IPS DF 6.9 (cell line): ENCODE measurements at places on chromosomes 5 and 9.

DNA sequence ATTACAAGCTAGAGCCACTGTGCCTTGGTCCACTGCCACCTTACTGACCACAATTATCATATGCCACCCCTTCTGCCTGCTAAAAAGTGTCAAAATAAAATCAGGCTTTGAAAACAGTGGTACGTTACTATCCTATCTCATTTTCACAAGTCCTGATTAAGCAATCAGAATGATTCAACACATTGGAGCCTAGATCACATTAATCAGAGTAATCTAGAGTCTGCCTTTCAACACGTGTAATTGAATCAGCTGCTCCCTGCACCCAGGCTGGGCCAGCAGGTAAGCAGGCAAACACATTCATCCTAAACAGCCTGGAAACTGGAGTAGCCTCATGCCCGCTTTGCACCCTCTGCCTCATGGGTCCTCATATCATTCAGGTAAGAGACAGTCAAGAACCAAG, 186.2 kb downstream of the DCP2 start:
- no peak for DNase-seq

- no peak for DNase-seq
Observed at GRCh38 chr5:103407402-103407801, 148.8 kb downstream of the MACIR start.

GRCh38 chr5:96873449-96873848, 2.9 kb upstream of the ERAP2 start:
- no peak for DNase-seq

DNA sequence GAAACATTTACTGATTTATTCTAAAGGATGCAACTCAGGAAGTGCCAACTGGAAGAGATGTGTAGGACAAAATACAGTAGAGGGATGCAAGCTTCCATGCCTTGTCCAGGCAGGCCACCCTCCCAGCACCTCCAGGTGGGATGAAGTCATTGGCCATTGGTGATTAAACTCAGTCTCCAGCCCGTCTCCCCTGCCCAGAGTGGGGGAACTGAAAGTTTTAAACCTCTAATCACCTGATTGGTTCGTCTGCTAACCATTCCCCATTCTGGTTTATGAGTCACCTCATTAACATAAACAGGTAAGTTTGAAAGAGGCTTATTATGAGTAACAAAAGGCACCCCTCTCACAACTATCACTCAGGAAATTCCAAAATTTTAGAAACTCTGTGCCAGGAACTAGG, 8.1 kb downstream of the TNFAIP8 start:
- no peak for DNase-seq

- no peak for DNase-seq
Observed at GRCh38 chr5:9409413-9409960, 136.4 kb downstream of the SEMA5A start.

- no peak for DNase-seq
Observed at GRCh38 chr5:131338051-131338453, 74.2 kb downstream of the CDC42SE2 start.

DNA sequence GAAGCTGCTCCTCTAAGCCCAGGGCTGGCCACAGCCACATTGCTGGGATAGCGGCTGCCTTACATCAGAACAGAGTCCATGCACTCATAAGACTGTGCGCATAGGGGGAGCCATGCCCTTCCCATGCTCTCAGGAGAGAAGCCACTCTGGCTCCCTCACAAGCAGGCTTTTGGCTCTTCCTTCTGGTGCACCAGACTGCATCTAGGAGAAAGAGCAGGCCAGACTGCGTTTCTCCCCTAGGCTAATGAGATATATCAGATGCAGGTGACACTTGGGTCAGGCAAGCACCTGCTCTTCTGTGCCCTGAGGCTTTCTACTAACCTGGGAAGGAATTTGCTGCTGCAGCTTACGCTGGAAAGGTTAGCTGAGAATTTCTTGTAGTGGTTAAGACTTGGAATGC, 43.2 kb upstream of the BRINP1 start:
- DNase-seq, result no peak

DNA sequence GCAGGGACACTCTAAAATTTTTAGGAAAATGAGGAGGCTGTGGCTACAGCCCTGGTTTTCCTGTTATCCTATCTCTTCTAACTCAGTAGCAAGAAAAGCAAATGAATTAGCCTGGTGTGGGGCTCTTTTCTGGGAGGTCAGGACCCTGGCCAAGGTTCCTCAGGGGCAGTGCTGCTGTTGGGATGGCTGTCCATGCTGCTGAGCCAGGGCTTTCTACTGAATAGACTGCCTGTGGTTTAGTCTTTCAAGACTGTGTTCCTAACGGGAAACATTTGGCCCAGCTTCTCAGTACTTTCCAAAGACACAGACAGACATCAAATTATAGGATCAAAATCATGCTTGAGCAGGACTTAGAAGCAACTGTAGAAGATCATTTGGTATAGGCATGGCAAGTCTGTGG, 18.1 kb downstream of the TNC start:
- DNase-seq, result no peak

DNA sequence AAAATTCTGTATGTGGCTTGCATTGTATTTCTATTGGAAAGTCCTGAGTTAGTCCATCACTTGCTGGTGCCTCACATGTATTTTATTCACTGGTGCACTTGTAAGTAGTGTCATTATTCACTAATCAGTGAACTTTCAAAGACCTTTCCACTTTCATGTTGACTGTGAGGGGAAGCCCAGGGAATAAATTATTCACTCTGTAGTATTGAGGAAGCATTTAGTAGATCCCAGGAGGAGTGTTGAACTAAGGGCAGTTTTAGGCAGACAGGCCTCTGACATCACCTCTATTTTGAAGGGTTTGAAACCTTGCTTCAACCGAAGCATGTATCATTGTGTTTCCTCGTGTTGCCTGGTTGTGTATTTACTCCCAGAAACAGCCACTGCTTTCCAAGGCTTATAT, 705.4 kb upstream of the RIOK2 start:
- DNase-seq, result no peak

DNA sequence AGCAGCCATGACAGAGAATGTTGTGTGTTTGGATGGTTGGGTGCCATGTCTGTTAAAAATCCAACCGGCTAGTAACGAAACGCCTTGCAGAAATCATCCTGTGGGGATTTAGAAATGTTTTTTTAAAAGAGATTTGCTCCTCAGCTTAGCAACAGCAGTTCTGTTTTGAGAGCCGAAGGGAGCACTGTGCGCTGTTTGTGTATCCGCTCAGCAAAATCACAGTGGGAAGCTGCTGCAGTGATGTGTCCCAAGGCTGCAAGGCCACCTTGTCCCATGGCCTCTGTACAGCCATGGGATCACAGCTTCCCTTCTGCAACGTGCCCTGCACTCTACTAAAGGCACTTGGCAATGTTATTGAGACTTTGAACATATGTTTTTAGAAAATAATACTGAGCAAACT, 40.9 kb downstream of the TRIO start:
- DNase-seq, result no peak

DNA sequence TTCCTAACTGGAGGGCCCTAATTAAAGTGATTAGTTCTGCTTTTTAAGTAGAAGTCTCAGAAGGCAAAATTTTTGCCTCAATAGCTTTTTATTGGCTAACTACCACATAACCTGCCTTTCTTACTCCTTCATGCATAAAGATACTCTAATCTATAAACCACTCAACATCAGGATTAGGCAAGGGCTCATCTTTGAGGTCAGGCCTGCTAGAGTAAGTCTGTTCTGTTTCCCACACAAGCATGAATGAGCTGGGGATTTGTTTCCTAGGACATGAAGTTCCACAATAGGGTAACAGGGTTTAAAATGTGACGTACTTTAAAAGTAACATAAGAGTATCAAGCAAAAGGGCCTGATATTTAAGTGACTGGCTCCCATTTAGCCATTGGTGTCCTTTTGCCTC, 522.7 kb upstream of the TYRP1 start:
- DNase-seq, result no peak

DNA sequence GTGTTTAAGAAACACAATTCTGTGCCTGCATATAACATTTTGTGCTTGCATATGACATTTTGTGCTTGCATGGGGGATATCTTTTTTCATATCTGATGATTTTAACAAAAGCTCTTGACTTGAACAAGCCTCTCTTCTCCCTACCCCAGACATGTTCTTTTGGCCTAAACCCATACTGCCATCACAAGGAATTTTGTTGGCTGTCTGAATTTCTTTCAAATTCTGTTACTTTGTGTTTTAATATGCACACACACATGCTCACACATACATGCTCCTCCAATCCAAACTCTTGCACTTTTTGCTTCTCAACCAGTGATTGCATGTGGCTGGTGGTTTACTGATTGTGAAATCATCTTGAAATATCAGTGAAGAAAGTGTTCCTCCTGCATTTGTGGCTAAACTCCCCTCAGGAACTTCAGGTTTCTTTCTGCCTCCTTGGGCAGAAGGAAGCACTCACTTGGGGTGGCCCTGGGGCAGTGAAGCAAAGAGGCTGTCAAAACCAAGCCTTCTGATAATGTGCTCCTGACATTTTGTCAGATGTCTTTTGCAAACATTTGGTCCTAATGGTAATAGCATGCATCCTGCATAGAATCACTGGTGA, 377.2 kb upstream of the KLF4 start:
- no peak for DNase-seq

- no peak for DNase-seq
Observed at GRCh38 chr9:99726758-99727157, 94.9 kb upstream of the NR4A3 start.
